ENCODE measurements at places on chromosomes 12 and 14. TPM values are rescaled to one million over a fixed set of nuclear protein-coding genes. Genes with fewer than 3 reads are reported as not detected.
A peak's percentile ranks its signal among the peaks of the same experiment; 100 is the strongest.

- DNase-seq = no peak
Observed at GRCh38 chr12:113860059-113860820, 105.9 kb downstream of the RBM19 start.

DNA sequence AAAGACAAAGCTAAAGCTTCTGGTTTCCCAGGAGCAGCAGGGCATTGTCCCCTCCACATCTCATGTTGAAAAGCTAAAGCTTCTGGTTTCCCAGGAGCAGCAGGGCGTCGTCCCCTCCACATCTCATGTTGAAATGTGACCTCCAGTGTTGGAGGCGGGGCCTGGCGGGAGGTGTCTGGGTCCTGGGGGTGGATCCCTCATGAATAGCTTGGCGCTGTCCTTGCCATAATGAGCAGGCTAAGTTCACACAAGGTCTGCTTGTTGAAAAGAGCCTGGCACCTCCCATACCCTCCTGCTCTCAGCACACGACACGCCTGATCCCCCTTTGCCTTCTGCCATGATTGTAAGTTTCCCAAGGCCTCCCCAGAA is 123.7 kb downstream of the PIWIL1 start:
- no peak for DNase-seq

DNA sequence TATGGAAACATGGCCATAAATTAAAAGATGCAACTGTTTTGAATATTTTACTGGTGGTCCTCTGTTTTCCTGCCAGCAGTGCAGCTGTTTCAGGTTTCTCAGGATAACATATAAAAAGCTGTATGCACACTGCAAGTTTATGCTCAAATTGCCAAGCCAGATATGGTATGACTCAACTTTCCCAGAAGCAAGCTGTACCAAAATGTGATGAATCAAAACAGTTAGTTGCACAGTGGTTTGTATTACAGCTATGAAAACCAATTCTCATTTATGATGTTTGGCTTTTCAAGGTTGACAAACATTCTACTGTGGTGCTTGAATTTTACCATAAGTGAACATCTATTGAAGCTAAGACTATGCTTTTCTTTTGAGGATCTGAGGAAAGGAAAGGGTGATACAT is 15.5 kb downstream of the TRMT5 start:
- DNase-seq = peak; percentile 66

DNA sequence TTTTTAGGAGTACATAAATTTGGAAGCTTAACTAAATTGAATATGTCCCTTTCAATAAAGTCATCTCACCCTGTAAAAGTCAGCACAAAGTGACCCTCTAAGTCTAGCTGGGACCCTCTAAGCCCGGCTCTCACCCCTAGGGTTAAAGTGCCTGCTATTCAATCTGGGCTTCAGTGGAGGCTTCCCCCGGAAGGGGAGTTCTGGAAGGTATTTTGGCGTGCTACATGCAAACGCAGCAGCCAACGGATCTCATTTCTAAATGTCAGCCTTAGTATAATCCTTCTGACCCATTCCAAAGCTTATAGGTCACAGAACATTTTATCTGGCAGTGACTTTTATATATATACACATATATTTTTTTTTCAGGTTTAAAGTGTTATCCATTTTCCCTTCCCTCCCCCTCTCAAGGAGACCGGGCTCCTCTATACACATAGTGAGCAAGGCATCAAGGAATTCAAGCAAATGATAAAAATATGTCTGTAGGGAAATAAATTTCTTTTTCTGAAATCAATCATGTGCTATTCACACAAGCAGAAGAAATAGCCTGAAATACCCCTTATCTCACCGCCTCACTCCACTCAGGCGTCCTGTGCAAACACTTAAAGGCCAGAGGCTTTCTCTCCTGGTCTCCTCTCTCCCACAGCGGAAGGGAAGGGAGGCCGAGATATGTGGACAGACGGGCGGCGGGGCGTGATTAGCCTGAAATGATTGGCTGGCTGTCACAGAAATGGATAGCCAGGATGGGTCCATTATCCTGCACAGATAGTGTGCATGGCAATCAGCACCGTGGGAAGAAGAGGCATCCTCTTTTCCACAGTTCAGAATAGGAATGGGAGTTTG is 301.7 kb downstream of the GALC start:
- no peak for DNase-seq

GRCh38 chr12:25689996-25690501 is 137.0 kb upstream of the LMNTD1 start:
- peak; percentile 70 for DNase-seq

DNA sequence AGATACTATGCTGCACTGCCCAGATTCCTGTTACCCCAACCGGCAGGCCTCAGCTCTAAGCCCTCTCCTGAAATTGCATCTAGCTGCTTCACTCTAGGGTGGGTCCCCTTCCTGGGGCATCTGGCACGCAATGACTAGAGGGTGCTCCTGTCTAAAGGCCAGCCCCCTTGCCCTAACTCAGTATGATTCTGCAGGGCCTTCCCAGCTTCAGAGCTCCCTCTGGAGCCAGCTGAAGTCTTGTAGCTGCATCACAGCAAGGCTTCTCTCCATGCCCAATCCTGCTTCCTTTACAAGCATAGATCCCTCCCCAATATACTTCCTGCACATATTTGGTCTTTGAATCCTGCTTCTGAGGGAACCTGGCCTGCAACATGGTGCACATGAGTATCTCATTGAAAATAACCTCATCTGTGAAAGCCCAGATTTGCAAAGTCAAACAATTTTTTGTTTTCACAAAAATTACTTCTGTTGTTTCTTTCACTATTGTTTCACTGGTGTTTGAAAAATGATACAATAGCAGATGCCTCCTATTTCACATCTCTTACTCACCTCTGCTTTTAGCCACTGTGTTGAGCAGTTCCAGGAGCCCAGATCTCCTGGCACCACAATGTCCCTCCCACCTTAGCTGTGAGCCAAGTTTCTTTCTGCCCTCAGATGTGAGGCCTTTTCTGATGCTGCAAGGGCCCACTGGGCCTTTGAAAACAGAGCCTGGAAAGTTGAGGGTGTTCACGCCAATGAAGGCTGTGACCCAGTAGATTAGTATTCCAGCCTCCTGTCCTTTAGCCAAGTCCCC is 169.5 kb upstream of the EGLN3 start:
- DNase-seq = no peak

GRCh38 chr12:58814036-58814435 is 106.3 kb downstream of the LRIG3 start:
- peak; percentile 12 for DNase-seq

DNA sequence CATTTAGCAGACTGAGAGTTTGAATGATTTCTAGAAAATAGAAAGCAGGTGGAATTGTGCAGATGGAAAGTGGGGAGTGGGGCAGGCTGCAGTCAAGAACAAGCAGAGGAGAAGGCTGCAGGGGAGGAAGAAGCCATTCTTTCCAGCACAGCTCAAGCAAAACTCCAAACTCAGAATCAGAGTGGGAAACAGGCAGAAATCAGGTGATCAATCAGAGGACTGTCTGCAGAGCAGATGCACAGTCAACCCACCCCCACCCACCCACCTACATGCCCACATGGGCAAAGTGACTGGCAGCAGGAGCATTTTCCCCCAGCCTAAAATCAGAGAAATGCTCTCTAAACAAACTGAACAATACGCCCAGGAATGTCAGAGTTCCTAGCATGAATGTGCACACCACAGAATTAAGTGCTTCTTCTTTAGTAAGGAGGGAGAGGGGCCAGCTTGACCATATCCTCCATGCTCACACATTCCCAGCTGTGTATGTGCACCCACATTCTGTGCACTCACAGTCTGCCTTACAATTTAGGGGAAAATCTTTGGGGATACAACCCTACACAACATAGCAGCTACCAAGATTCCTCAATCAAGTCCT is 194.1 kb upstream of the PLEKHA5 start:
- DNase-seq = no peak

DNA sequence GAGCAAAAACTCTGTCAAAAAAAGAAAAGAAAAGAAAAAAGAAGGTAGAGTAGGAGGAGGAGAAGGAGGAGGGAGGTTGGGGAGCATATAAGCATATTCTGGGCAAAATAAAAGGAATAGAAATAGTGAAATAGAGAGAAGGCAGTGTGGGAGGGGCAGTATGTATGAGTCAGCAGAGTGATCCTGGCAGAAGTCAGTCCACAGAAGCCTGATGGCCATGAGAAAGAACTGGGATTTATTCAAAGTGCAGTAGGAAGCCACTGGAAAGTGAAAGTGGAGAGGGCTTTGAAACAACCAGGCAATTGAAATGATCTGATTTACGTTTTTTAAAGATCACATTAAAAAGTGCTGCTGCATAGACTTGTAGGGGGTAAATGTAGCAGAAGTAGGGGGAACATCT is 368.6 kb upstream of the USP15 start:
- peak; percentile 10 for DNase-seq

GRCh38 chr12:104680491-104680890 is 223.7 kb downstream of the CHST11 start:
- no peak for DNase-seq

DNA sequence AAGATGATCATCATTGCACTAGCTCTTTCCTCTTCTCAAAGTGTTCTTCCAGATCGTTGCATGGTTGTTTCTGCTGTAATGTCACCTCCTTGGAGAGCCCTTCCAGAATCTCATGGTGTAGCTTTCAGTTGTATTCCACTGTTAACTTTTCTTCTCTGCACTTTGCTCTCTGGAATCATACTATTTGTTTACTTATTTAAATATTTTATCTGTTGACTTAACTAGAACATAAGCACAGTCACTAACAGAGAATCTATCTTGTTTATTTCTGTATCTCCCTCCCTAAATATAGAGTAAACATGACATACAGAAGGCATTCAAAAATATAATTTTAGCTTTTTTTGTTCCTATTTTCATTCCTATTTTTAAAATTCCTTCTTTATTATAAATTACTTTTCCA is 11.8 kb downstream of the LIN7A start:
- no peak for DNase-seq

DNA sequence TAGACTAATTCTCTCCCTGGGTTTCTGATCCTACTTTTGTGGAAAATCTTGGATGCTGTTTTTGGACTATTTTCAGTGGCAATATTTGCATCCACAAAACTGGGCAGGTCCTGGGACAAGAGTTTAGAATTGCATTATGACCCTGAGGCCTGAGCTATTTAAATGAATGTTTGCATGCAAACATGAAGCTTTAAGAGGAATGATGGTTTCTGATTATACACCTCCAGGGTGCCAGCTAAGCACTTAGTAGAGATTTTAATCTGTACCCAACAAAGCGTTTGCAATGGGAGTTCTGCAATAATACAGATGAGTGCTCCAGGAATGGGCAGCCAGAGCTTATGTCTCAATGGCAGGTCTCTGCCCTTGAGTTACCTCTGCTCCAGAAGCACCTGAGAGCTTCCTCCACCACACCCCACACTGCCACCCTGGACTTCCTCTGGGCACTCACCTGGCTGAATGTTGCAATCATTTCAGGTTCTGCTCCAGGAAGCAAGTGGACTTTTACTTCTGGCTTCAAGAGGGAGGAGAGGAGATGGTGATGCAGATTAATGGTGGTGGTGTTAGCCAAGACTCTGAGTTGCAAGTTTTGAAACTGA is 6.0 kb upstream of the SPTLC2 start:
- DNase-seq = no peak

DNA sequence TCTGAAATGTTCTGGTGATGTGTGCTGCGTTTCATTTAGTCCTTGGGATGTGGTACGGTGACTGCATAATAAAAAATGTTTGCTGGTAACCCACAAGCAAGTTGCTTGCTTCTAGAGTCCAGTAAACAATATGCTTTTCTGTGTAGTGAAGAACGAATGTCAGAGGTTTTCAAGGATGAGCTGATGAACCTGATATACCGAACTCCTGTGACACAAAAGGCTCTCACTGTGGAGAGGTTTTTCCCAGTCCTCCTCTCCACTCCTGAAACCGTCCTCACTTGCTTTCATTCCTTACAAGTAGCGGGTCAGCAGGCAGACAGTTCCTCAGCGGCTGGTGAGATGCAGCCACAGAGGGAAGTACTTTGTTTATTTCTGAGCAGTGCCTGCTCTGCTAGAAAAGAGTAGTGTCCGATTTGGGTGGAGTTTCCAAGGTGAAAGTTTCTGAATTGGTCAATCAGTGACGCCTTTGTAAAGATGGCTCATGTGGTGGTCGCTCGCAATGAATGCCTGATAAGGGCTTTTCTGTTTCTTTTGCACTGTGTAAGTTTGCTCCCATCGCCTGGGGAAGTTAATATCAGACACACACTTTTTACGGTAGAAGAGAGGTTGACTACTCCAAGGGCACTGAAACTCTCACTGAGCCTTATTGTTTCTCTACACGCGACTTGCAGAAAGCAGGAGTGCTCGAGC is 3.0 kb downstream of the ETV6 start:
- DNase-seq = peak; percentile 76

DNA sequence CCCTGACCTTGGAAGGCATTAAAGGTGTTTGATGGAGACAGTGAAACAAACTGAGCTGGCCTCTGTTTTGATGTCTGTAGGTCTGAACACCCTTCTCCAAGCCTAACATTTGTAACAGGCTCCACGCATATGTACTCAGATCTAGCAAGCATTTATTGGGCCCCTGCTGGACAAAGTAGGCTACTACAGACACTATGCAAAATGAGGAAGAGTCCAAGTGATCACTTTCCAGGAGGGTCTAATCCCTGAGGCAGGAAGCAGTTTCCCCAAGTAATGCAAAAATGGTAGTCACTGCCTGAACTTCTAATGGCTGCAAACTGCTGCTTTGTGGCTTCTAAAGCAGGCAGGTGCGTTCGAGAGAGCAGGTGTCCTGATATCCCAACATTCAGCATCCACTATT is 405.8 kb downstream of the MED13L start:
- DNase-seq = peak; percentile 28

- no peak for DNase-seq
Observed at GRCh38 chr12:81617915-81618314, 141.2 kb downstream of the PPFIA2 start.

GRCh38 chr12:53974084-53975063 is at the start of gene HOTAIR:
Gene HOTAIR (minus strand): TSS chr12:53974954.
- peak; percentile 73 for DNase-seq

DNA sequence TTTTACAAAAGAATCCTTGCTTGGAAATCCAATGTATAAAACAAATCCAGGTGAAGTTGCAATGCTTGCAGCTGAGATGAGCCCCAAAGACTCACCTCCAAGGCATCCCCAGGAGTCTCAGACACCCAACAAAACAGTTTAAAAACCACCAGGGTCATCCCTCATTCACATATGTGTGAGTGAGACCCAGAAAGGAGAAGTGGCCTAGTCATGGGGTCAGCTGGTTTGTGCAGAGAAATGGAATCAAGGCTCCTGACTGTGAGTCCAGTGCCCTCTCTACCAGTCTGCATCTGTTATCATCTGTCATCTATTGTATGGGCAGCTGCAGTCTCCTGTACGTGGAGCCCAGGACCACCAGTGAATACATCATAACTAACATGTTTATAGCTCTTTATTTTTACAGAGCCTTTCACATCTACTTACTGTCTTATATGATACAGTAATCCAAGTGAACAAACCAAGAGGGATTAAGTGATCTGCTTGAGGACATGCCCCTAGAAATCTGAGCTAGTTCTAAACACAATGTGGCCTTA is 27.1 kb downstream of the PLEKHG7 start:
- no peak for DNase-seq

Gene ZNF384
- total RNA-seq = 25.0 TPM

Gene GYS2
- not detected for total RNA-seq

Gene TMCC3
- 0.54 TPM for total RNA-seq

Gene OTOGL
- 0.71 TPM for total RNA-seq

Gene HOXC12
- not detected for total RNA-seq

Gene PARPBP
- 22.3 TPM for total RNA-seq

Gene PDZRN4
- total RNA-seq = not detected

Gene RASAL1
- not detected for total RNA-seq

Gene P2RX2
- not detected for total RNA-seq

Gene EIF2B1
- 140 TPM for total RNA-seq
